Adipose tissue (tissue), 3 donors: ENCODE measurements at places on chromosomes 13 and 19. TPM values are rescaled to one million over a fixed set of nuclear protein-coding genes. Genes with fewer than 3 reads are reported as not detected.

Gene MYBPC2
- 0.15 TPM for polyA plus RNA-seq

Gene ZIM2
- not detected for polyA plus RNA-seq

Gene ZNF765
- polyA plus RNA-seq = 3.6 TPM

Gene PCDH9
- polyA plus RNA-seq = 1.0 TPM

Gene NKG7
- 1.5 TPM for polyA plus RNA-seq

Gene ERICH4
- not detected for polyA plus RNA-seq

Gene SPTBN4
- polyA plus RNA-seq = 2.2 TPM

Gene CACNG8
- 0.34 TPM for polyA plus RNA-seq

Gene TNNT1
- polyA plus RNA-seq = 16.5 TPM

Gene RPS19
- 1,592 TPM for polyA plus RNA-seq

Gene ZNF471
- polyA plus RNA-seq = 1.7 TPM

Gene MRPL34
- polyA plus RNA-seq = 101 TPM

Gene ZNF841
- 5.8 TPM for polyA plus RNA-seq

Gene ZNF808
- 1.8 TPM for polyA plus RNA-seq

Gene EPSTI1
- 2.7 TPM for polyA plus RNA-seq

Gene SHISA2
- polyA plus RNA-seq = 0.67 TPM
